ENCODE measurements at places on chromosomes 16 and 17.

- DNase-seq: no peak
These were observed 79.1 kb upstream of the SEC14L1 start for GRCh38 chr17:77061669-77062068.

GRCh38 chr17:6555331-6556120 is 829 bp downstream of the PITPNM3 start:
- peak; percentile 22 for DNase-seq

DNA sequence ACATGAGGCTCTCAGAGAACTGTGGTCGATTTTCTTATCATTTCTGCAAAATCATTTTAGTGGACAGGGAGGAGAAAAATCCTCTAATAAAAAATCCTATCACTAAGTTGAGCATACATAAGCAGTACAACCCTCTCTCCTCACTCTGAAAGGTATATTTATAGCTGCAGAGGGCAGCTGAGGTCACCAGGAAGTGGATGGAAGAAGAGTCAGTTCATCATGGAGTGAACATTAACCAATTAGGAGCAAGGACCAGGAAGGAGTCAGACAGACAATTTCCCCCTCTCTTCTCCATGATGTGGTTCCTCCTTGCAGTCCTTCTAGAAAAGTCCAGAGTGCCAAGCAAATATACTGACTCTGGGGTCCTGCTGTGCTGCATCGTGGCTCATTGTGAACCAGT is 253.7 kb downstream of the TOX3 start:
- no peak for DNase-seq

DNA sequence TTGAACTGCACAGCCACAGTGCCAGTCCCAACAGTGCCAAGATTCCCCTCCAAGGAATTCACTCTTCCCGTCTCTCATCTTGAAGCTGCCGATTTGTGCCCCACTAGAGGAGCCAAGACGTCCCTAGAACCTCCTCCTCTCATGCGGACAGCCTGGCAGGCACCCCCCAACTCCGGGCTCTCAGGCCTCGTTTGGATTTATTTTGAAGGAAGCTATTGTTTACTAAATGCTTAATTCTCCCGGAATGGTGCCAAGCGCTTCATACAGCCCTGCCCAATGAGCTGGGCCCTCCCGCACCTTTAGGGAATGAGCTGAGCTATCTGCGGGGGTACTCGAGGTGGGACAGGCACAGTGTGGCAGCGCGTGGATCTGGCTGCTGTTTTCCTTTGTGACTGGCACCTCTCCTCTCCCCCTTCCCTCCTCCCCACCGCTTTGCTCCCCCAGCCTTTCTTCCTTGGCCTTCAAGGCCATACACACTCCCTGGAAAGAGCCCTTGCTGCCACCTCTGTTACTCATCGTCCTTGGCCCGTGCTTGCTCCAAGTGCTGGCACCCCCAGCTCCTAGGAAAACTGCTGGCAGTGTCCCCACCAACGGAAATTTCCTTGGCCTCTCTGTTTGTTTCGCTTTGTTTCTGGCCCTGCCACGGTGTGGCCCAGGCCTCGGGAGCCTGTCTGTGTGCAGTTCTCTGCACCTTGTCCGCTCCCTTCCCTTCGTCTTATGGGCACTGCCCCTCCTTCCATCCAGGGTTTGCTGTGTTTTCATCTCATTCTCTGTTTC is 49.9 kb upstream of the CDR2 start:
- DNase-seq: peak; percentile 18

DNA sequence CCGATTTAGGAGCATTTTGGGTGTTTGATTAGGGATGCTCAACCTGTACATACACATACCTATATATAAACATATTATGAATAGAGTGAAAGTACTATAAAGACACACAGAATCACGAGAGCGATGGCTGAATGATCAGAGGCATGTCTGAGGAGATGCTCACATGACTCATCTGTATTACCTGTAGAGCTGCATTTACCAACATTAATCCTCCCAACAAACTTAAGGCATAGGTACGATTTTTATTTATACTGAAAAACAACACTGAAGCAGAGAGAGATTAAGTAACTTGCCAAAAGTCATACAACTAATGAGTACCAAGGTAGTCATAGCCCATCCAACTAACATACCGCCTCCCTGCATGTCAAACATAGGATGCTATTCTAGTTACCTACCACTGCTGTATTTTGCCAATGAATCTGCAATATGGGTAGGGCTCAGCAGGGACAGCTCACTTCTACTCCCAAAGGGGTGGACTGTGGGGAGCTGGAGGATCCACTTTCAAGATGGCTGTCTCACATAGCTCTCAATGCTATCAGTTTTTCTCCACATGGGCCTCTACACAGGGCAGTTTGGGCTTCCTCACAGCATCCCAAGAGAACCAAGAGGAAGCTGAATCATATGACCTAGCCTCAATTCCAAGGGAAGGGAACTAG is 7.3 kb downstream of the CYB5D1 start:
- DNase-seq: no peak

DNA sequence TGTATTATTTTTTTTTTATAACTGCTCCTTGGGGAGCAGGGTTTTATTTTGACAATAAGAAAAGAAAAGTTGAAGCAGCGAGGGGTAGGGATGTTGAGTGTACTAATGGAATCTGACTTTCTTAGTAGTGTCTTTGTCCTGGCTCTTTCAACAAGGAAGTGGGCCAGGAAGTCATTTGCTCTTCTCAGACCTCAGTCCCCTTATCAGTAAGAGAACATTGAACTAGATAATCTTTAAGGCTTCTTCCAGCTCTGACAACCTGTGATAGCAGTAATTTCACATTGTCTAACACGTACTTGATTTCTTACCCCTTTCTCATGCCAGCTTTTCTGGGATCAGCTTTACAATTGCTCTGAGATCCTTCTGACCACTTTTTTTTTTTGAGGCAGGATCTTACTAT is 8.3 kb downstream of the LIG3 start:
- DNase-seq: no peak

GRCh38 chr16:64311241-64311640 is 810.6 kb downstream of the CDH11 start:
- DNase-seq: no peak

DNA sequence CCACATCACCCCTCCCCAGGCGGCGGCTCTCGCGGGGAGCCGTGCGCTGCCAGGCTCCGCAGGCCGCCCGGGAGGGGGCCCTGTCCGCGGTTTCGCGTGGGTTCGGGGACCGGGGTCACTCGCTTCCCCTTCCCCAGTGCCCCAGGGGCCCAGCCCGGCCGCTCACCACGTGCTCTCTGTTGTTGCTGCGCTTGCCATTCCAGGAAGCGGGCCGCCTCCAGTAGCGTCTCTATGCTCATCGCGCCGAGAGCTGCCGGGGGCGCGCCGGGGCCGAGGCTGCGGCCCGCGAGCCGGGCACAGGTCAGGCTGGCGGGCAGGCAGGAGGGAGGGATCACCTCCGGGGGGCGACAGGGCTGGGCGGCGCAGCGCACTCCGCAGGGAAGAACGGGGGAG is 390 bp downstream of the MNT start:
- DNase-seq: peak; percentile 61

- no peak for DNase-seq
These were observed 8.4 kb downstream of the TNFAIP1 start for GRCh38 chr17:28344011-28344410.

DNA sequence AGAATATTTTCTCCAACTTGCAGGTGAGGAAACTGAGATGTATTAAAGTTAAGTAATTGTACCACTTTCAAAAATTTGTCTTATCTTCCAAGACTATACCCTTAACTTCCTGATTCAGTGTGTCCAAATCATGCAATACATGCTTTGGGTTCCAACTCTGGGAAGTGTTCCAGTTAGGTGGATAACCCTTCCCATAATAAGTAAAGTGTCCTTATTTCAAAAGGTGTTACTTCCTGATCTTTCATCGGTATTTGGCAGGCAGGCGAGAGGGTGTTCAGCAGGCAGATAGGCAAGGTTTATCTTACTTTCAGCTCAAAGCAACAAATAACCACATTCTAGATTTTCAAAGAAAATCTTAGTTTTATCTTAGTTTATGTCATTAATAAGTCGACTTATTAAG is 46.3 kb upstream of the ARHGAP44 start:
- no peak for DNase-seq

DNA sequence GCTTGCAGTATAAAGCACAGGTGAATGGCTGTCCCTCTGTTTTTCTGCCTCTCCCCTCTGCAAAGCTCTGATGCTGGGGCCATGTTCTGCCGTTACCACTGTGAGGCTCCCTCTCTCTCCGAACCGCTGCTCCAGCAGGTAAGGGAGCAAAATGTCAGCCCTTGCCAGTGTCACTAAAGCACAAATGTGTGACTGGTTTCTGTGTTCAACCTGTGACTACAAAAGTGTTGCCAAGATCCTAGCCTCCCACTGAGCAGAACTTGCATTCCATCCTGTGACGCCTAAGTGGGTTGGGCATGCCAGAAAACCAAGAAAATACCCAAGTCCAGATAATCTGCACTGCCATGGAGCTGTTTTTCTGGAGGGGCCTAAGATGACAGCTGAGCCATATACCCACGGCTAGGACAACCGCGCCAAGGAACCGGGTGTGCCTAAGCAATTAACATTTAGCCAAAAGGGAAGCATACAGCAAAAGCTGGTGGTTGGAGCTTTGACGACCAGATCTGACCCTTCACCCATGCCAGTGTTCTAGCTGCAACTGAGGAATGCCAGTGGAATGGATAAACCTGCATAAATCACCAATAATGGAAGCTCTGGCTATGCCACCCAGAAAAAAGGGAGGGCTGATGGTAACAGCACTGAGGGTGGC is 35.0 kb downstream of the PSME3IP1 start:
- DNase-seq: no peak

DNA sequence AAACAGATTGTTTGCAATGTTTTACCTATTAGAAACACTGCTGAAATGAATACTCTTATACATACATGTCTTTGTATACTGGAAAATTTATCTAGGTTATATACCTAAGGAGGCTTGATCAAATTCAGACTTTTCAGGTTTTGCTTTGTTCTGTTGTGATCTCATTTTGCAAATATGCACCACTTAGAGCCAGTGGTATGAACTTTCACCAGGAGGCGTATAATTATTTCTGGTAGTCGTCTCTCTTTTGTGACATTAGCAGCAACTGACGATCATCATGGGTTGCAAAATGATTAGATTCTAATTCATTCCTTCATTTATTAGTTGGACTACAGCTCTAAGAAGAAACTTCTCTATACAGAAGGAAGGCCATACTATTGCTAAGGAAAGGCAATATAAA is 26.9 kb downstream of the AP1G1 start:
- no peak for DNase-seq

DNA sequence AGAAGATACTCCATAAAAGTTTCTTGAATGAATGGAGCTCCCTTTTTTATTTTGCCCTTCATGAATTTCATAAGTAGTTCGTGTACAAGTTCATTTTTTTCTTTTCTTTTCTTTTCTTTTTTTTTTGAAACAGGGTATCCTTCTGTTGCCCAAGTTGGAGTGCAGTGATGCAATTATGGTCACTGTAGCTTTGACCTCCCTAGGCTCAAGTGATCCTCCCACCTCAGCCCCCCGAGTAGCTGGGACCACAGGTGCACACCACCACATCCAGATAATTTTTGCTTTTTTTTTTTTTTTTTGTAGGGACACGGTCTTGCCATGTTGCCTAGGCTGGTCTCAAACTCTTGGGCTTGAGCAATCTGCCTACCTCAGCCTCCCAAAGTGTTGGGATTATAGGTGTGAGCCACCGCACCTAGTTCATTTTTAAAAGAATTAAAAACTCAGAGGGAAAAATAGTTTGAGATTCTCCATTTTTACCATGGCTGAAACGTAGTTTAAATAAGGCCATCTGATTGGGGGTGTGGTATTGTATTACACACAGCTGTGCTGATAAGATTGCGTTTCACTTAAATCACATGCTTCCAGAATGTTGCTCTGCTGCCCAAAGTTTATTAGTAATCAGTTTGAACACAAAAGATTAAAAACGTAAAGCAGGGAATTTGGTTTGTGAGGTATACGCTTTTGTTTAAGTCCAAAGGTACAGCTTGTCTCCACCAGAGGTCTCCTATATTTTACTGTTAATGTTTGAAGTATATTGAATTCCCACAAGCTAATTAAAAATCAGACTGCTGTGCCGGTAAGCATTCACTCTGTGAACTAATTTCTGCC is 154.1 kb downstream of the SOCS1 start:
- DNase-seq: no peak

DNA sequence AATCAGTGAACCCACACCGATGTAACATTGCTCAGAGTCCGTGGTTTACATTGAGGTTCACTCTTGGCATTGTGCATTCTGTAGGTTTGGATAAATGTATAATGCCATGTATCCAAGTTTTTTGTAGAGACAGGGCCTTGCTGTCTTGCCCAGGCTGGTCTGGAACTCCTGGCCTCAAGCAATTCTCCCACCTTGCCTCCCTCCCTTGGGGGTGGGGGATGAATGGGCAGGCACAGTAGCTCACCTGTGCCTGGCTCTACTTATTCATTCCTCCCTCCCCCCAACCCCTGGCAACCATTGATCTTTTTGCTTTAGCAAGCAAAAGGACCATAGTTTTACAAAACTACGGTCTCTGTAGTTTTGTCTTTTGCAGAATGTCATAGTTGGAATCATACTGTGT is 181.4 kb downstream of the SPECC1 start:
- no peak for DNase-seq

DNA sequence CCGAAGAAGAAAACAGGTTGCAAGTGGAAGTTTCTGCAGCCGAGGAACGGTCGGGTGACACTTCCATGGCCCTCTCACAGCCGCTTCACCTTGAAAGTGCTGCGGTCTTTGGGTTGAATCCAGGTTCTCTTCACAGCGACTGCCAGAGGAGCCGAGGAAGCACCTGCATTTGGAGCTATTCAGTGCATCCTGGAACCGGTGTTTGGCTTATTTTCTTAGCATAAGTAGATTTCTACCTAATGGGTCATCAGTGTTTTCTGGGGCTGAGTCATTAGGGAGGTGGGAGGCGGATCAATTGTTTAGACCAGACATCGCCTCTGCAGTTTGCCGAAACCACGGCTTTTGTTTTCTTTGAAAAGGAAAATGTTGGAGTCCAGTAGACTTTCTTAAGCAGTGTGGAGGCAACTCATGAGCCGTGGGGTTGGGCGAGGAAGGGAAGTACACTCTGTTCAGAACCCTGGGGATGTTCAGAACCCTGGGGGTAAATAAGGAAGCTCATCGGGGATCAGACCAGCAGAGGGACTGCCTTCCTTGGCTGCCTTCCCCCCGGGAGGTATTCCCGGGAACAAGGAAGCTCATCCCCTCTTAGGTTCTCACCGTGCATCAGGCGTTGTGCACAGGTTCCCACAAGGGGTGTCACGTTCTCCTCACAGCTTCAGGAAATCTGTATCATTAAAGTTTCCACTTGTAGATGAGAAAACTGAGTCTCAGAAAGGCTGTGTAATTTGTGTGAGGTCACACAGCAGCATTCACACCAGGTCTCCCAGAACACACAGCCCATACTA is 361.5 kb downstream of the SNX29 start:
- no peak for DNase-seq

DNA sequence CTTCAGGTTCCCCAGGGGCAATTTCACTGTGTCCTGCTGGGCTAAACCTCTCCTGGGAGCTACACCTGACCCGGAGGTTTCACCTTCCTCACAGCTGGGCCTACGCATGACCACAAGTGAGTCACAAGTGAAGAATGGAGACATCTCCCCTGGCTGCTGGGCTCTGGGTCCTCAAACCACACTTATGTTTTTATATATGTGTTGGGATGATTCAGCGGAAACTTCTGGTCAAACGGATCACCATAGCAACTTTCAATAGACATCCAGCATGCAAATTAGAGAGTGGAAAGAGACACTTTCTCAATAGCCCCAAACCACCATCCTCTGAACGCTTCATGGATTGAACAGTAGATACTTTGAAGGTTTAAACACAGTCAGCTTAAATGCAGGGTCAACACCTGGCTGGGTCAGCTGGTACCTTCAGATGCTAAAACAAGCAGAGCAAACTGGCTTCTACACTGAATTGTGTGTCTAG is 28.0 kb upstream of the MAF start:
- DNase-seq: no peak

Measured in transverse colon (tissue), 4 donors.